Activated CD4-positive, alpha-beta T cell treated with anti-CD3 and anti-CD28 coated beads, Interleukin-2, amount 50 U/mL, for 48 hours (primary cell): ENCODE measurements at places on chromosomes 3 and 15.
A peak's percentile ranks its signal among the peaks of the same experiment; 100 is the strongest.

- no peak for DNase-seq
These were observed 31.3 kb upstream of the SETMAR start for GRCh38 chr3:4271834-4272233.

- no peak for DNase-seq
These were observed 6.0 kb downstream of the AMIGO3 start for GRCh38 chr3:49713336-49714105.

GRCh38 chr15:101019366-101019896 is 100.3 kb downstream of the LRRK1 start:
- no peak for DNase-seq

DNA sequence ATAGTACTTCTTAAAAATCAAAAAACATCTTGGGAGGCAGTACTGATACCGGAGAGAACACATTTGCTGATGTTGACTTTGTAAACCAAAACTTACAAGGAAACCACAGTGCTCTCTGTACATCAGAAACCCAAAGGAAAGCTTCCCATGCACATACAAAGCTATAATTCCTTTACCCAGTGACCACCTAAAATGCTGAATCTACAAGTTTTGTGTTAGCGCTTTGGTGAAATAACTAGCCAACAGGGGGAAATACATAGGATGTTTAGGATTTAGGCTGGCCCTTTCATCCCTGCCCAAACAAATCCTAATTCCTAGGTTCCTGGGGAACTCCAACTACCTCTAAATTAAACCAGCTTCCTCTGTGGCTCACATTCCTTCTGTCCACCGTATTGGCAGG is 15.3 kb upstream of the SPG21 start:
- no peak for DNase-seq

DNA sequence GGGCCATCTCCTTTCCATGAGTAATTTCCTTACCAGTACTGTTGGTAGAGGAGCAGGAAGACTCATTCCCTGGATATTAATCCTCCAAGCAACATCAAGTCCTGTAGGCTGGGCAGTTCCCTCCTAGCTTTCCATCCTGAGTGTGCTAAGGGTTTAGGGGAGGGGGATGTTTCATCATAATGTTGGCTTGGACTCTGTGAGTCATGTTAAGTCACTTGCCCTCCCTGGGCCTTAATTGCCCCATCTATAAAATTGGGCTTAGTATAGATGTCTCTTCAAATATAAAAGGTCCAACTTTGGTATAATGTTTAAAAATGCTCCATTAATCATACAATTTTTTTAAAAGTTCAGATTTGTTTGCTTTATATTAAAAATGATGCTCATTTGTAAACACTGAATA is 52.7 kb downstream of the TLE3 start:
- DNase-seq: no peak

DNA sequence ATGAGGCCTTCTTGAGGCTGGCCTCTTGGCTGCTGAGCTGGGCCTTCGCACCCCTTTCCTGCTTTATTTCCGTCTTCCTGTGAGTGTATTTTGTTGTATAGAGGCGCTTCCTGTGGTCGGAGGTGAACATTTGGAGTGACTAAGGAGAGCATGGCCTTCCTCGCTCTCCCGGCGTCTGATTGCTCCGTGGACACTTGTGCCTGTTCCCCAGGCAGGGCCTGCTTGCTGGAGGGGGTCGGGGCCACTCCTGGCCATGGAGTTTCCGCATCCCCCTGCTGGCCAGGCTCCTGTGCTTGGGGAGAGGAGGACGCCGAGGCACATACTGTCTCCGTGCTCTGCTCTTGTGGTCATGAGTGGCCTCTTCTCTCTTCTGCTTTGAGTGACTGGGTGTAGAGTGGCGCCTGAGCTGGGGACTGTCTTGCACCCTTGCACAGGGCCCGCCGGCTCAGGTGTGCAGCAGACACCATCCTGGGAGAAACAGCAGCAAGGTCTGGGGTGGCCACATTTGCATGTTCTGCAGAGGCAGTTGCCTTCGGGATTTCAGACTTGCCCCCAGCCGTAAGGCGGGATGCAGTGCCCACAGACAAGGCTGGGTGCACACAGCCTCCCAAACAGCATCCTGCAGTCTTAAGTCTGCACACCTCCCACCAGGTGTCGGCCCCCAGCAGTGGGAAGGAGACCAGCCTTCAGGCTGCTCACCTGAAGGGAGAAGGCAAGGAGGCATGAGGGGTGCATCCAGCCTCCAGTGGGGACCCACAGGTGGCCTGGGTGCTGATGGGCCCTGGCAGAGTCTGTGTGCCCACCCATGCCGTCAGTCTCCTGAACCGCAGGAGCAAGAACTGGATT is 16.4 kb downstream of the KLF13 start:
- peak; percentile 47 for DNase-seq

GRCh38 chr3:193686665-193687483 is 93.9 kb downstream of the OPA1 start:
- no peak for DNase-seq

GRCh38 chr3:142656575-142656974 is 60.4 kb downstream of the PLS1 start:
- no peak for DNase-seq

- no peak for DNase-seq
These were observed 90.8 kb downstream of the LRIG1 start for GRCh38 chr3:66409771-66410754.

DNA sequence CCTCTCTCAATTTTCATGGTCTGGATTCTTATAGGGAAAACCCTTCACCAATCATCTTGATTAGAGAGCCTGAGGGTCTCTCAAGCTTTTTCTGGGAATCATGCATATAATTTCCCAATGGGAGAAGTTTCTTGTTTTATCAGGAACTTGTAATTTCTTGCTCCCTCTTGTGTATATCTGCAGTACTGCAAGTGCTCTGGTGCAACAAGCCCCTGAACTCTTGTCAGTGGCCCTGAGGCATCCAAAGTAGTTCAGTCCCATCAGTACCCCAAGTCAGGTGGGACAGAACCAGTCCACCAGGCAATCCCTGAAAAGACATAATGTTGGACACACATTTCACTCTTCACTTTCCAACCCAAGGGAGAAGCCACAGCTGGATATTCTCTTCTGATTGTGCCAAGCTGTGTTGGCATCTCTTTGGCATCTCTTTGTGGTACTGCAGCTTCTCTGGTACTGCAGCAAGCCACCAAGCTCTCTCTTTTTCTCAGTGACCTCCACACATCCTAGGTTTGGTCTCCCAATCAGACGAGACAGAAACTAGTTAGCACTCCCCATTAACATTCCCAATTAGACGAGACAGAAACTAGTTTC is 214.5 kb downstream of the ZIC4 start:
- DNase-seq: no peak

GRCh38 chr3:192055946-192056345 is 595.0 kb downstream of the PYDC2 start:
- no peak for DNase-seq
